ENCODE measurements at places on chromosomes 7 and 10. TPM values are rescaled to one million over a fixed set of nuclear protein-coding genes. Genes with fewer than 3 reads are reported as not detected.

The MSMB gene
- total RNA-seq, result not detected

The OPALIN gene
- total RNA-seq, result not detected

The PDE1C gene
- 24.2 TPM for total RNA-seq

The SEMA3E gene
- total RNA-seq, result 6.0 TPM

The SNX13 gene
- total RNA-seq, result 54.5 TPM
